ENCODE measurements at places on chromosomes 7 and 10.

DNA sequence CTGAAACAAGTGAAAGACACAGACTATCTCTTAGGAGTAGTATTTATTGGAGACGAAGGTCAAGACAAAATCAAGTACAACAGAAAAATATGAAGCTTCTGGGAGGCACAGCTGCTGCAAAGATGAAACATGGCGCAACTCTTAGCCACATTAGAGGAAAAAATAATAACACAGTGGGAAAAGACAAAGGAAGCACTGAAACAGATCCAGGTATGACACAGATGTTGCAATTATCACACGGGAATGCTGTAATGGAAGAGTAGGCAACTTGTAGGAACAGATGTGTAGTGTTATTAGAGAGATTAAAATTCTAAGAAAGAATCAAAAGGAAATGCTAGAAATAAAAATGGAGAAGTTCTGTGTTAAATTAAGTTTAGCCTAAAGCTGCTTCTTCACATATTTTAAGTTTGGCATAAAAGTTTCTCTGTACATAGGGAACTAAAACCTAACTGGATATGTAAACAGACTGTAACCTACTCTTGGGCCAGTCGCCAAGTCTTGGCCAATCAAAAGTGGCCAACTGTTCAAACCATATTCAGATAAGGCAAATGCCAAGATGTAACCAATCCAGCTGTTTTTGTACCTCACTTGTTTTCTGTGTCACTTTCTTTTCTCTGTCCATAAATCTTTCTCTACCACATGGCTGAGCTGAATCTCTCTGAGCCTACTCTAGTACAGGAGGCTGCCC is 1132.0 kb upstream of the LRRTM3 start:
- DNase-seq, result no peak

DNA sequence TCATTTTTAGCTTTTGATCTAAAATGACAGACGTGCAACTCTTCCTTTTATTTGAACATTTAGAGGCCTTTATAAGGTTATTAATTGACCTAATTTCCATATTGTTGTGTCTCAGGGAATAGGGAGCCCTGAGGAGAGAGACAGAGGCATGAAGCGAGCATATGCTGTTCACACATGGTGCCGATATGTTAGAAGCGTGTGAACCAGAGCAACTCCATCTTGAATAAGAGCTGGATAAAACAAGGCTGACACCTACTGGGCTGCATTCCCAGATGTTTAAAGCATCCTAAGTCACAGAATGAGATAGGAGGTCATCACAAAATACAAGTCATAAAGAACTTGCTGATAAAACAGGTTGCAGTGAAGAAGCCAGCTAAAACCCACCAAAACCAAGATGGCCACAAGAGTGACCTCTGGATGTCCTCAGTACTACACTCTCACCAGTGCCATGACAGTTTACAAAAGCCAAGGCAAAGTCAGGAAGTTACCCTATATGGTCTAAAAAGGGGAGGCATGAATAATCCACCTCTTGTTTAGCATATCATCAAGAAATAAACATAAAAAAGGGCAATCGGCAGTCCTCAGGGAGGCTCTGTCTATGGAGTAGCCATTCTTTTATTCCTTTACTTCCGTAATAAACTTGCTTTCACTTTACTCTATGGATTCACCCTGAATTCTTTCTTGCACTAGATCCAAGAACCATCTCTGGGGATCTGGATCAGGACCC is 80.1 kb downstream of the SEC61G start:
- no peak for DNase-seq

GRCh38 chr7:30605832-30606231 is 11.2 kb downstream of the GARS1 start:
- no peak for DNase-seq

- no peak for DNase-seq
Observed at GRCh38 chr7:147151661-147152060, 1035.1 kb downstream of the CNTNAP2 start.

- DNase-seq, result no peak
Observed at GRCh38 chr7:143148651-143149050, 16.8 kb downstream of the PIP start.

GRCh38 chr7:151416941-151417315 is 7.1 kb upstream of the WDR86 start:
- DNase-seq, result no peak

DNA sequence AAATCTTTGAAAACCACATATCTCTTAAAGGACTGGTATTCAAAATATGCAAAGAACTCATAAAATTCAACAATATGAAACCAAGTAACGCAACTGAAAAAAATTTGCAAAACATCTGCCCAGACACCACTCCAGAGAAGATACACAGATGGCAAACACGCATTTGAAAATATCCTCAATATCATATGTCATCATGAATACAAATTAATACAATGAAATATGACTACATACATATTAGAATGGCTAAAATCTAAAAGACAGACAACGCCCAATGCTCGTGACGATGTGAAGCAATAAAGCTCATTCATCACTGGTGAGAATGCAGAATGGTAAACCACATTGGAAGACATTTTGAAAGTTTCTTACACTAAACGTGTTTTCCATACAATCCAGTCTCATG is 770.1 kb upstream of the CELF2 start:
- DNase-seq, result no peak

- peak; percentile 74 for DNase-seq
Observed at GRCh38 chr10:6201516-6201975, 1.2 kb upstream of the PFKFB3 start.

DNA sequence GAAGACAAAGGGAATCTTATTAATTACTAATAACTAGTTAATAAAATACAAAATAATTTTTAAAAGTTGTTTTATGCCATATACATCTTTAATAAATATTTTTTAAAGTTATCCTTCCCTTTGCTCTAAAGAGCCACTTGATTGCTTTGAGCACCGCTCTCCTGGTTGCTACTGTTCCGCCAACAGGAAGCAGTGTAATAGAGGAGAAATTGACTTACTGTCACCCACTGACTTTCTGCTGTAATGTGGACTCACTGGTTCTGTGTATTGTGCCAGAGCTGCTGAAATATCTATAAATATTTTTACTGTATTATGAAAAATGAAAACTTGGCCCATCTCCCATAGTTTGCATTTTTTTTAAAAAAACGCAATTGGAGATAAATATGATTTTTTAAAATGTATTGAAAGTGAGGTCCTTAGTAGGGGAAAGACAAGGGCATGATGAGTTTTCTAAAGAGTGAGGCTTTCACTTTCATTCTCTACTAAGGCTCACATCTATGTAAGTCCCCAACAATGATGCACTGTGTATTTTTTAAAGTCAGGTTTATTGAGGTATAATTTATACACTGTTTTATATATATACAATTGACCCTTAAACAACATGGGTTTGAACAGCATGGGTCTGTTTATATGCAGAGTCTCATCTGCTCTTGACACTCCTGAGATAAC is 100.5 kb downstream of the NPY start:
- no peak for DNase-seq

DNA sequence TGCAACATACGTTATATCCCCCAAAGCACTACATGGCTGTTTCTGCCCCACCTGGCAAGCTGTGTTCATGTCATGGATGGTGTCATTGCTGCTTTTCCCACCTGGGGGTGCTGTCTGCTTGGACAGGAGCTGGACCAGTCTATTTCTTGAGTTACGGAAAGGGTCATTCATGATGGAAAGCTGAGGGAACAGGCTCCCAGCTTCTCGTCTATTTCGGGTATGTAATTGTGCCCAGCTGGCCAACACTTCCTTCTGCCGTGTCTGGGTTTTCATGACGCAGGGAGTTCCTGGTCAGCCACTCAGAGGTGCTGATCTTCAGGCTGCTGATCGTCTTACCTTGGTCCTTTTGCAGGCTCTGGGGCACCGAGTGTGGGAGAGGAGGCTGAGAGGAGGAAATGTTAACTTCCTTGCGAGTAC is 8.6 kb downstream of the BTBD16 start:
- no peak for DNase-seq

GRCh38 chr7:40572810-40573465 is 438.1 kb downstream of the SUGCT start:
- DNase-seq, result no peak

DNA sequence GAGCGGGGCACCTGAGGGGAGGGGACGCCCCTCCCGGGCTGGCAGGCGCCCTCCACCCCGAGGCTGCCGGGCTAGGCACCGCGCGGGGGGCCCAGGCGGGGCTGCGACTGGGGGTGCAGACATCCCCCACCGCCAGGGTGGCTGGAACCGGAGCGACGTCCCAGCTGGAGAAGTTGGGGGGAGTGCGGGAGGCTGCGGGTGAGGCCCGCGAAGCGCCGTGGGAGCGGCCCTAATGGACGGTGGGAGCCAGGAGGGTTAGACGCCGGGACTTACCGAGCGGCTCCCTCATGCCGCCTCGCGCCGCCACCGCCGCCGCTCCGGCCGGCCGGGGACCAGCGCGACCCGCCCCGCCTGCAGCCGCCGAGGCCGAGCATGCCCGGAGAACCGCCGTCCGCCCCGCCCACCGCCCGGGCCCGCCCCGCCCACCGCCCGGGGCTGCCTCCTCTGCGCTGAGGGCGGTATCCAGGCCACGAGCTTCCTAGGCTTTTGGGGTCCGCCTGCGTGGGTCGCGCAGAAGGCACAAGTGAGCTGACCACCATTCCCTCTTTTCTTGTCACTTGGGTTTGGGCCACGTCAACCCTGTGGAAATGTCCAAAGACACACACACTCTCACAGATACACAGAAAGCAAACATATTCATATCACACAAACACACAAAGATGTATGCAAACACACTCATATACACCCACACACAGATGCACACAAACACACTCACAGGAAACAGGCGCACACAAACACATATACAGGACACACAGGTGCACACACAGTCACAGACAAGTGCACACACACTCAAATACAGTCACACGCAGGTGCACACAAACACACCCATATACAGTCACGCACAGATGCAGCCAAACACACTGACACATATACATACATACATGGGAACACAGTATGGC is at the start of gene JCAD:
TSS of gene JCAD (minus strand) at position 378 of the 899 bp plus-strand sequence. CDS start 11,774 bp downstream, outside the sequence.
- DNase-seq, result peak; percentile 62

DNA sequence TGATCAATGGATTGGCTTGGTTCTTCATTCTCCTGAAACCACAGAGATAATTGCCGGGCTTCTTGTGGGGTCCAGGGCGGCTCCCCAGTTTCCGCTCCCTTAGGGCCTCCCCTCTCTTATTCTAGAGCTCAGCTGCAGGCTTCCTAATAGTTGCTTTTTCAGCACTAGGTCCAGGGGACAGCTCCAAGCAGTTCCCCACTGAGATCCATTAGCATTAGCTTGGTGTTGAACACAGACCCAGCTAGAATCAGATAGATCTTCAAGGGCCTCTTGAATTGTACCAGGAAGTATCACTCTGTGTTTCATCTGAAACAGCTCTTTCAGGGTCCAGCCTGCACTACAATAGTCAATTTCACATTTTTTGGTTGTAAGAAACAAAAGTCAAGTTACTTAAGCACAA is 238.7 kb downstream of the SEC23IP start:
- no peak for DNase-seq

DNA sequence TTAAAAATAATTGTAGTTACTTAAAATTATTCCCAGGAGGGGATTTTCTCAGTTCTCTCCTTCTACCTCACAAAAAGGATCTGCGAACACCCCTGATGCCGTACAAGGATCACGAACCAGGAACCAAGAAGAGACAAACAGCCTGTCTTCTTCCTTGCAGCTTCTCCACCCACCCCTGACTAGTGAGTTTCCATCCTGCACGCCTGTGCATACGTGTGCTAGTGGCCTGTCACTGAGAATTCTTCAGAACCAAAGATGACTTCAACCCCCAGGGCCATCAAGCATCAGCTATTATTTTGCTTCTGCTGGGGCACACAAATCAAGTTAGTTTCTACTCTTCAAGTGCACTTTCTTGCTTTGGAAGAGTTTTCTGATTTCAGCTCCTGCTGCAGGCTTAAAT is 175.5 kb upstream of the KLF6 start:
- DNase-seq, result no peak

GRCh38 chr7:98420966-98421612 is 20.2 kb upstream of the BAIAP2L1 start:
- peak; percentile 63 for DNase-seq

- DNase-seq, result no peak
Observed at GRCh38 chr7:33986951-33987947, 81.9 kb downstream of the BMPER start.

DNA sequence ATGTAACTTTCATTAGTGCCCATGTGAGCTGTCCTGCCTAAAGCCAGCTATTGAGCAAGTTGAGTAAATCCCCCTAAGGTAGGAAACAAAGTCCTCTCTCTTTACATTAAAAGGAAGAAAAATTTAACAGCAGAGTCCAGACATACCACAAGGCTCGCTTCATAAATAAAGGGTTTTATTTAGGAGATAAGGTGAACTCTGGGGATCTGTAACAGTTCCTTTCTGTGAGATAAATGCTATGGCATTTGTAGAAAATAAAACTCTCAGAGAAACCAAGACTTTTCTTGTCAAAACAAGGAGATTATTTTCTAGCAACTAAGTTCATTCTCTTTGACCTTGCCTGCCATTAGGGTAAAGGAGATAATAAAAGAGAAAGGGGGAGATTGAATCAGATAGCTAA is 32.3 kb upstream of the LYZL1 start:
- DNase-seq, result no peak

DNA sequence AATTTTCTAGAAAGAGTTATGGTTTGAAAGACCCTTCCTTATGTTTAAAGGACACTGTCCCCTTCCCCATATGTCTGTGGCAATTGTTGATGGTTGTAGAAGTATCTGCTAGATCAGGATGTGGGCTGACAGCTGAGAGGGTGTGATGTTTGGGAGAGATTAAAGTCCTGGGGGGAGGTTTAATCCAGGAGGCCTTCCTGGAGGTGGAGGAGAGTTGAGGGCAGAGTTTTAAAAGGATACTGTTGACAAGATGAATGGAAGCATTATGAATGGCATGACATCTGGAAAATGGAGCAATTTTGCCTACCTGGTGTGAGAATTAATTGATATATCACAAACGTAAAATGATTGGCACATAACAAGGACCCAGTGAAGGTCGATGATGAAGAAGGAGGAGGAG is 32.9 kb upstream of the SMC3 start:
- DNase-seq, result no peak

DNA sequence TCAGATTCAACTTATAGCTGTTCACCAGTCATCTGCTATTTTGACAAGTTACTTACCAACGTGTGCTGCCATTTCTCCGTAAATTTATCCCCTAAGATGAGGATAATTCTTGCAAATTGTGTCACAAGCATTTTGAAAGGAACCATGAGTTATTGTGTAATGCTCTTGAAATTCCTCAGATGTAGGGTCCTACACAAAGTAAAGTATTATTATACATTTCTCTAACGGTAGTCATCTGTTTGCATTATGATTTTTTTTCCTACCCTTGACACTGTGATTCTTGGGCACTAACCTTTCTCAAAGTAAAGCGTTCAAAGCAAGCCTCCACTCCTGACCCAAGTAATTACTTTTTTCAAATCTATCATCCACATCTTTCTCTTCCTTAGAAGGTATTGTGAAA is 8.1 kb downstream of the HERC4 start:
- DNase-seq, result no peak

DNA sequence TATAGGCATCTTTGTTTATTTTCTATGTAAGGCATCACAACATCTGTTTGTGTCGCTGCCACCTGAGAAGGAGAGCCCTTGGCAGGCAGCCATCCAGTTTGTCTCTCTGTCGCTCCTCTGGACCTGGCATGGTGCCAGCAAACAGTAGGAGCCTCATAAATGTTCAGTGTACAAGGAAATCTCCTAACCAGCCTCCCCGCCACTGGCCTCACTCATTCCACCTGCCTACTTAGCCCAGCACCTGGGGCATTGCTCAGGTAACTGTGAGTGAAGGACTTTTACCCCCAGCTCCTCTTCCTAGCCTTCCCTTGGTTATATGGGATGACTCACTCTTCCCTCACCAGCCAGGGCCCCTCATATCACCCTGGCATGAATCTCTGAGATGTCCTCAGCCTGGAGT is 61.7 kb upstream of the NPTX2 start:
- no peak for DNase-seq
